Skeletal muscle cell (primary cell): ENCODE measurements at places on chromosomes 6 and 20.

DNA sequence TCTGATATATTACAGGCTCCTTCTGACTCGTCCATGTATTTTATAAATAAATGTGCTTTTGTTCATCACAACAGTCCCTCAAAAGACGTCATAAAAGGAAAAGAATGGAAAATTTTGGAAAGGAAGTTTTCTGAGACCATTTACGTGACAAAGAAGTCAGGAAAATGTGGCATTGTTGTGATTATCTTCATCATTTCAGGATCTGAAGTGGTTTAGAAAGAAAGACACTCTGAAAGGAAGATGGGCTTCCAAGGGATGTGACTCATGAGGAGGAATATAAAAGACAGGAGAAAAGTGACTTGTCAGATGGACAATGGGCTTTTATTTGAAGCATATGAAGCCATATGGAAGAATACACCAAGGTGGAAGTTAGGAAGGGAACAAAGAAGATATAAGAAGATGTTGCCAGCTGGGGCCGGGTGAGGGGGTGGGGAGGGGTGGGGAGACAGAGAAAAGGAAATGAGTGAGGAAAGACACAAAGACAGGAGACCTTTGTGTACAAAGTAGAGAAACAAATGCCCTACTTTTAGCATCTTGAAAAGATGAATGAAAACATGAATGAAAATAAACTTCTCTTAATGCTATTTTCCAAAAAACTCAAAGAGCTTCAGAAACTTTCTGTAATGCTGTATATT is 190.3 kb upstream of the PREP start:
- DNase-seq: no peak

GRCh38 chr20:62943396-62943795 is 5.4 kb downstream of the GID8 start:
- DNase-seq: no peak

DNA sequence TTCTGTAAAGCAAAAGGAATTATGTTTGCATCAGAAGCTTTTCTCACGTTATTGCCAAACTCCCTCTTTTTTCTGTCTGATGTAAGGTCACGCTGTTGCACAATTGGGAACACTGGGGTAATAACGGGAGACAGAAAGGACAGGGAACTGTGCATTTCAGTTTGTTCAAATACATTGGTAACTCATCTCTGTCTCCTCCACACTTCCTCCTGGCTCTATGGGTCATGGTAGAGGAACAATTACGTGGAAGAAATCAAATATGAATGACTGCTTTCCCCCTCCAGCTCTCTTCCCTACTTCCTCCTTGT is 132.2 kb upstream of the TNFAIP3 start:
- DNase-seq: peak; percentile 54

DNA sequence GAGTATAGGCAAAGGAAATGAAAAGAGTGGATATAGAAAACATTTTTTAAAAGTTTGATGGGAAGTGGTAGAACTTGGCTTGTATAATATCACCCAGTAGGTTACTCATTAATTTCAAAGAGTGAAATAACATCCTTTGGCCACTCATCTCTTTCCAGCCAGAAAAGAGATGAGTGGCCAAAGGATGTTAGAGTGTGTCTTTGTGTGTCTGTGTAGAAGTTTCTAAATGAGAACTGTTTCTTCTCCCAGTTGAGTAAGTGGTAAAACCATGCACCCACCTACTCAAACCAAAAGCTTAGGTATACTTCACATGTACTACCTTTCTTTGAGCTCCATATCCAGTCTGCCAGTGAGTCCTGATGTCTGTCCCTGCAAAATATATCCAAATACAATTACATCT is 47.7 kb upstream of the TMEM244 start:
- no peak for DNase-seq

DNA sequence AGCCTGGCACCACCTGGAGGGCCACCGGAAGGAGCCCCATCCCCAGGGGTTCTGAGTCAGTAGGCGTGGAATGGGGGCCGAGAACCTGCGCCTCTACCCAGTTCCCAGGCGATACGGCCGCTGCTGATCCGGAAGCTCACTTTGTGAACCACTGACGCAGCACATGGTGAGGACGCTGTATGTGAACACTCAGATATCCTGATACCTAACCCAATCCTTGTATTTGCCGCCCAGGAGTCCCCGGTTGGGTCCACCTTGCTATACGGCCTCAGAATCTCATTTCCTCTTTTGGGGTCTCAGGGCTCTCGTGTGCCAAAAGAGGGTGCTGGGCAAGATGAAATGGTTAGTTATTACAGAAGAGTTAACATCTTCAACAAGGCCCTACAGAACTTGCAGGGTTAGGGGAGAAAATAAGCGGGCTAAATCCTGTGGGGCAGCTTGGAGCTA is 604 bp upstream of the RAB5IF start:
- DNase-seq: no peak

- no peak for DNase-seq
Measured at GRCh38 chr20:15278041-15278440, 940.6 kb upstream of the FLRT3 start.

- no peak for DNase-seq
Measured at GRCh38 chr20:21643417-21643816, 62.0 kb upstream of the PAX1 start.

GRCh38 chr6:88586371-88587149 is 376.9 kb downstream of the RNGTT start:
- no peak for DNase-seq

GRCh38 chr6:131683479-131683878 is 17.7 kb downstream of the OR2A4 start:
- DNase-seq: no peak

- DNase-seq: no peak
Measured at GRCh38 chr20:52318651-52319050, 127.1 kb upstream of the ZFP64 start.

GRCh38 chr6:136085370-136086115 is 164.6 kb downstream of the MTFR2 start:
- no peak for DNase-seq

- no peak for DNase-seq
Measured at GRCh38 chr6:116450769-116451740, 10.1 kb upstream of the CALHM6 start.

DNA sequence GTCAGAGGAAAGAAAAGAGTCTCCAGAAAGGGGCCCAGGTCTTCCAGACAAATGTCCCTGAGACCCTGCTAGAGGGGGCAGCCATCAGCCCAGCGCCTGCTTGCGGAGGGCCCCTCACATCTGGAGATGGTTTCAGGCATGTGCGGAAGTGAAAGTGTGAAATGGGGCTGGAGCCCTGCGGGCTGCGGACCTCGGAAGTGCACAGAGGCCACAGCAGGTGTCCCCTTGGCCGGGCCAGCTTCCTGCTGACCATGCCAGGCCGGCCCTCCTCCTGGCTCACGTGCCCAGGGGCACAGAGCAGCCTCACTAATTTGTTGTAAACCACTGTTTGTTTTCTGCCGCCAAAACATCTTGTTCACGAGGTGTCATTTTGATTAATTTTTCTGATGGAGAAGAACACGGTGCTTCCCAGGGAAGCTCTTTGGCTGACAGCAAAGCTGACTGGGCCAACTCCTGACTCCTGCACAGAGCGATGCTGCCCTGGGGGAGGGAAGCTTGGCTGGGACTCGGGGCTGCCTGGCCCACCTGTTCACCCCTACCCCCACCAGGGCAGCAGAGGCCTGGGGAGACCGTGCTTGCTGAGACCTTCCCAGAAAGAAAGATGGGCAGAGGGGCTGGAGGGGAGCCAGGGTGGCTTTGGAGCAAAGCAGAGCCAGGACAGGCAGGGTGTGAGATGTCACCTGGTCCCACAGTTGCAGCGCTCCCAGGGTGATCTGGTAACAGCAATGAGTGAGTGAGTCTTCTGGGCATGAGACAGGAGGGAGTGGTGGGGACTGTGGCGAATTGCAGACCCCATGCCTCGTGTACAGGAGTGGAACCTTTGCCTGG is 54.2 kb downstream of the BCAS4 start:
- DNase-seq: no peak

DNA sequence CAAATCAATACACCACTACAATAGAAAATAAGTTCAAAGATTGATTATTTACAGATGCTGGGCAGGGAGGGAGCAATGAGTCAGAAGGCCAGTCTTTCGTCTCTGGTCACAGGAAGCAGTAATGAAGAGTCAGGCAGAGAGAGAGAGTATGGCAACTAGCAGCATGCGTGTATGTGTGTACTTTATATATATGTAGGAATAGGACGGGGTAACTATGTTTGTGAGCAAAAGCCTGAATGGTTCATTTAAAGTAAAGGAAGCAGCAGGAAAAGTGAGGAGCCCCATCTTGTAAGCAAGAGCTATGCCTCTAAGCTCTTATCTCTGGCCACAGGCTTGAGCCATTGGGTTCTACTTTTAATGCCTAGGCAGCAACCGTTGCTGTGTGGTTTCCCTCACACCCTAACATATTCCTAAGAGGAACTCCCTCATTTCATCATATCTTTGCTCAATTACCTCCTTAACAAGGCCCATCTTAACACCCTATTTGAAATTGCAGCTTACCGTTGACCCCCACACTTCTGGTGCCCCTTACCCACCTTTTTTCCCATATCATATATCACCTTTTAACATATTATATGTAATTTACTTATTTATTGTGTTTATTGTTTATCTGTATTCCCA is 66.6 kb downstream of the AFG1L start:
- DNase-seq: no peak

GRCh38 chr6:111727041-111727440 is 121.4 kb upstream of the TRAF3IP2 start:
- DNase-seq: no peak

DNA sequence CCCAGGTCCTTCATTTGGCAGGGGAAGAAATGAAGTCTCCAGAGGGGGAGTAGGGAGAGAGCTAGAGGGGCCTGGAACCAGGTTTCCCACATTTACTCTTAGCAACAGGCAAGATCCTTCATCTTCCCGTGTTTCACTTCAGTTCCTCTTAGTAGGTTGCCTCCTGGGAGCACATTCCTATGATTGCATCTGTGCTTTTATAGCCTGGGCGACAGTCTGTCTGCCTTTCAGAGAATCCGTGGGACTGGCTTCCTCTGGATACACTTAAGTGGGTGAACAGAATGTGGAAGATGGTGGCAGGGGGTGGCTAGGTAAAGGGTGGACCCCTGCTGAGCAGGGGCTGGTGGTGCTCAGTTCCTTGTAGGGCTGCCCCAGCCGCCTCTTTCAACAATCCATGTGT is 33.4 kb downstream of the STK35 start:
- no peak for DNase-seq

GRCh38 chr6:113630738-113631535 is 226.2 kb upstream of the MARCKS start:
- peak; percentile 51 for DNase-seq

DNA sequence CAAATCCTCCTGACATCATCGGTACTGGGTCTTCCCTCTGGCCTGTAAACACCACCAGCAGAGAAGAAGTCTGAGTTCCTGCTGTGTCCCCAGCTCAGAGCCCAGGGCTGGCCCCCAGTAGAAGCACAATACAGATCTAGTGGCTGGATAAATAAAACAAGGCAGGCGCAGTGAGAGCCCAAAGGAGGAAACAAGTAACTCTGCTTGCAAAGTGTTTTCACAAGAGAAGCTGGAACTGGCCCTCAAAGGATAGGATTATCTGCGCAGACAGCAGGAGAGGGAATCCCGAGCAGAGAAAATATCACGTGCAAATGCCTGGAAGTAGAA is 205.1 kb downstream of the ZDHHC14 start:
- DNase-seq: no peak

DNA sequence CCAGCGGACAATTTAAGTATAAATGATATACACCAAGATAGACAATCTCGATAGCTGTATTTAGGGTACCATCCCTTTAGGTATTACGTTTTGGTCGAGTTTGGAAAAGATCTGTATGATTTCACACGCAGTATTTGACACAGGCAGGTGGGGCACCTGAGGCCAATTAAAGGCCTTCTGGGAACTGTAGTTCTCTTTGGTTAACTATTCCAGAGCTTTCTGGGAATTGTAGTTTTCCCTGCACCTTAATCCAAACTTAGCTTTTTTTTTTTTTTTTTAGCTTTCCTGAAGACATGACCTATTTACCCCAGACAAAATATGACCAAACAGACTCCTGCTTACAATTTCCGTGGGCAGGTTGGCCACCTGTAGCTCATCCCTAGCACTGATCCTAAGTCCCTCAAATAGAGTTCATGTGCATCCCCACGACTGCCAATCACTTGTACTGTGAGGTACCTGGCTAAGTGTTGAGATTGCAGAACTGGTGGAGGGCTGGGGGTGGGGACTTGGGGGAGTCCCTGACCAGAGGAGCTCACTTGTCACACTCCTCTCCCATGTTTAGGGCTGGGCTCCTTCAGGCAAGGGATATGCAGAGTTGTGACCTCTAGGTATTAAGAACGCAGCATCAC is 999 bp upstream of the EHMT2 start:
- no peak for DNase-seq

- DNase-seq: peak; percentile 74
Measured at GRCh38 chr6:132961122-132961521, 146.8 kb downstream of the RPS12 start.

DNA sequence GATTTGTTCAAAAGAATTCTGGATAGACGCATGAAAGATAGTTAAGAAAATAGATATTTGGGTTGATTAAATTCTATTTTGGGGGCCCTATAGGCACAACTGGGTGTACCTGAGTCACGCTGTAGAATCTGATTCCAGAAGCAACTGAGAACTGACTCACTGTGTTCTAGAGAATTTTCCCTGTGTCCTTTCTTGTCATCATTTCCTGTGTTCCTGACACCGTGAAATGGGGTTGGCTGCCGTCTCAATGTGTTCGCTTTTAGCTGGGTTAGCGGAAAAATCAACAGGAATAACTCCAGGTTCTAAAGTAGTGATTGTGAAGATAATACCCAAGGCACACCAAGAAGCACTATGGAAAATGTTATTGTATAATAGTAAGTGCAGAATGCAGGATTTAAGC is 5.0 kb downstream of the GCNT2 start:
- DNase-seq: no peak

DNA sequence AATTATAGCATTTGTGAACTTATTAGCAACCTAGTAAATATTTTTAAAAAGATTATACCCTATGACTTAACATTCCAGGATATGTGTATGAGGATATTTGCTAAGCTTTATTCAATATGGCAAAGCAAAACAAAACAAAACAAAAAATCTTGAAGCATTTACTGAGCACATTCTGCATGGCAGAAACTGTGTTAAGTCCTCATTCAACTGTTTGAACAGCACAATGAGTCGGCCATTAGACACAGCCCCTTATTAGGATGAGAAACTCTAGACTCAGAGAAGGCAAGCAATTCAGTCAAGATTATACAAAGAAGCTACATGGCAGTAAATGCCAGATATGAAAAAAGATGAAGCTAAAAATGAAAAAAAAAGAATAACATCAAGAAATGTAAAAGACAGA is 70.1 kb upstream of the IYD start:
- no peak for DNase-seq

GRCh38 chr20:50223039-50224005 is 32.7 kb downstream of the CEBPB start:
- no peak for DNase-seq

- DNase-seq: no peak
Measured at GRCh38 chr6:31952140-31952805, 6.4 kb downstream of the CFB start.

DNA sequence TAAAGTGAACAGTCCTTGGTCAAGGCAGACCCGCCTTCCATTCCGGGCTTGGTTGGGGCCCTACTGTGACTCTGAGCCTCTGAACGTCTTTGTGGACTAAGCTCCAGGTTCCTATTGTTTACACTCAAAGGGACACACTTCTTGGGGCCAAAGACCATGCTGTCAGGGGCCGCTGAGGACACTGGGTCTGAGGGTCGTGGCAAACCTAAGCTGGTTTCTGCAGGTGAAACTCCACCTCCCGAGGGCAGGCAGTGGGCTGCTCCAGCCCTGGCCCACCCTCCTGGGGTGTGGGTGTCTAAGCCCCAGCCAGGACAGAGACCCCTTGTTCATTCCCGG is 43.1 kb downstream of the DSTN start:
- DNase-seq: no peak
